ENCODE measurements at places on chromosomes 4 and X.

GRCh38 chrX:122188751-122189150, 995.3 kb upstream of the GRIA3 start:
- no peak for DNase-seq

DNA sequence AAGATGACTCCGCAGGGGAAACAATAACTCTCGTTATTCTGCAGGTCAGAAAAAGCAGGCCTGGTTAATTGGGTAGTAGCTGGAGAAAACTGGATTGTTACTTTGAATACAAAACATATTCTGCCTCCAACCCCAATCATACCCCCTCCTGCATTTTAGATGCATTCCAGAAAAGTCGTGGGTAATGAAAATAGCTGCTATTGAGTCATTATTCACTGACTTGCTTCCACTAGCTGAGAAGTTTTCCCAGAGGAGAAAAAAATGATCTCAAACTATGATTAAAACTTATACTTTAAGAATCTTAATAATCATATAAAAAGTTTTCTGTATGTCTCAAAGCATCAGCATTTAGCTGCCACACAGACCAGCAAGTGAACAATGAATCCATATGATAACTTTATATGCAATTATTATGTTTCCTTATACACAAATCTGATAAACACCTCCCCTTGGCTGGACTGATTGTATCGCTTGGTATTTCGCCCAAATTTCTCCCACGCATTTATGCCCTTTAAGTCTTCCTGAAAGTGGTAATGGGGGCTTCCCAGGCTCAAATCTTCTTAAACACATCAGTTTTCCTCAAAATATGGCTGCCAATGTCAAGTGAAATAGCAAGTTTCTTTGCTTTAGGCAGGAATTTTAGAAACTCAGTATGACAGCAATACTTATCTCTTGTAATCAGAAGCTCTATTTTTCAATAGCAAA, 181.0 kb downstream of the LDB2 start:
- no peak for DNase-seq

GRCh38 chr4:87895964-87896621, 63.3 kb downstream of the MEPE start:
- DNase-seq: no peak

- DNase-seq: no peak
These were observed 6.5 kb downstream of the DCUN1D4 start for GRCh38 chr4:51849430-51849829.

GRCh38 chr4:176077561-176077960, 11.9 kb downstream of the WDR17 start:
- DNase-seq: no peak

DNA sequence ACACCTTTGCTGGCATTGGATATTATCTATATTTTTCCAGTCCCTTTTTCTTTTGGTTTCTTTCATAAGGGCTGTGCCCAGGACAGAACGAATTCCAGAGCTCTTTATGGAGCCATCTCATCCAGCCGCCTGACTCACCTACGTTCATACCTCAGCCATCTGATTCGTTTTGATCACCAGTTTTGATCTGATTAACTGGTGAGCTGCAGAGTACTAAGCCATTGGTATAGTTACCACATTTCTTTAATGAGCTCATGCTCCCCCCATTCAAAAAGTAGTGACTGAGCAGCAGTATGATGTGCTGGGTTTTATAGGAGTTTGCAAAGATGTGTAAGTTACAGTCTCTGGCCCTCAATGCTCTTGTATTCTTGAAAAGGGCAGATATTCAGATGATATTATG, 43.0 kb upstream of the CDKN2AIP start:
- no peak for DNase-seq

DNA sequence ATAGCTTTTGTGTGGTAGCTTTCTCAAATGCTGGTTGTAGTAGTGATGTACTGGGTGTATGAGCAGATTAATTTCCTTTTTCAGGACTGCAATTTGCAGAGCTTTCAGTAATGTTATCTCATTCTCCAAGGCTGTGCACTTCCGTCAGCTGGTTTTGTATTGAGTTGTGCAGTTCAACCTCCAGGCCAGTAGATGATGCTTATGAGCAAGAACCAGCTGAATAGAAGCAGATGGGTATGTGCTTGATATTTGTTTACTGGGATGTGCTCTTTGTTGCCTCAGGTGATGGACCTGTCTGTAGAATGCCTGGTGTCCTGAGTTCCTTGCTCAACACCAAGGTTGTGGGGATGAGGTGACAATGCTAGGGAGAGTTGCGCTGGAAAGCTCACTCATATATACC, 462.8 kb downstream of the PCDH18 start:
- no peak for DNase-seq

GRCh38 chr4:24443200-24443599, 141.2 kb downstream of the DHX15 start:
- DNase-seq: no peak

DNA sequence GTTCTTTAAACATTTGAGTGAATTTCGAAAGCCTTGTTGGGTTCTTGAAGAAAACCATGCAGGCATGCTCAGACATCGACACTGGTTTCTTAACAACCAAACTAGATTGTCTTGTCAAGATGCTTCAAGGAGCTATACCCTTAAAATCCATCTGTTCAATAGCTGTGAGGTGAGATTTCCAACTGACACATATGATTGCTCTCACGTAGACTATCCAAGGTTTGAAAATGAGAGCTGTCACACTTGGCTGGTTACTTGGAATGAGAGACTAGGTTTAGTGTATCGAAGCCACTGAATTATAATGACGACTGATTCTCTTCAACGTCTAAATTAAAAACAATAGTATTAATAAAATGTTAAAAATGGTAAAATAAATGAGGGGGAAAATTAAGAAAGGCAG, 2725.5 kb downstream of the ARAP2 start:
- peak; percentile 1 for DNase-seq

DNA sequence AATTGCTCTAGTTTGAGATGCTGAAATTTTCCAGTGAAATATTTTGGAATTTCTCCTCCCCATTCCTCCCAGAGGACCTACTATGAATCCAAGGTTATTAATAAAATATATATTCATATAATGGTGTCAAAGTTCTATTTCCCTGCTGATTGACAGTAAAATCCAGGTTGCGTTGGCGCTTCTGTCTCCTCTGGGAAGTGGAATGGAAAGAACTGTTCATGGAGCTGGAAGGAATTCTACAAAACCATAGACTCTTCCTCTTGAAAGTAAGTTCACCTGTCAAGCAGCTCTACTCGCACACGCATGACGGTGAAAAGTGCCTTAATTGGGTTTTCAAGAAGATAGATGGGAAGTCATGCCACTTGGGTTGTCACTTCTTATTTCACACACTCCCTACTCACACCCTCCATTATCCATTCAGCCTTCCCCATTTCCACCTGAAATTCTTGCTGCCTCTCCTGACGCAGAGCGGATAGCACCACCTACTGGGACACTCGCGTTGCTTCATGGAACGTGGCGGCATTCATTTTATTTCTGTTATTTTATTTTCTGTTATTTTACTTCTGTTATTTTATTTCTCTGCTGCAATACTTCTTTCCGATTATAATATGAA, 351.6 kb downstream of the NLGN4X start:
- peak; percentile 59 for DNase-seq

GRCh38 chr4:85452058-85452731, 22.8 kb upstream of the ARHGAP24 start:
- DNase-seq: no peak

GRCh38 chr4:89715631-89716030, 121.3 kb downstream of the SNCA start:
- DNase-seq: no peak

- no peak for DNase-seq
These were observed 203.0 kb downstream of the ARAP2 start for GRCh38 chr4:36041340-36041739.

GRCh38 chrX:67544281-67545035, 637 bp downstream of the AR start:
- peak; percentile 58 for DNase-seq

GRCh38 chr4:171186700-171187099, 626.5 kb upstream of the GALNTL6 start:
- DNase-seq: no peak

DNA sequence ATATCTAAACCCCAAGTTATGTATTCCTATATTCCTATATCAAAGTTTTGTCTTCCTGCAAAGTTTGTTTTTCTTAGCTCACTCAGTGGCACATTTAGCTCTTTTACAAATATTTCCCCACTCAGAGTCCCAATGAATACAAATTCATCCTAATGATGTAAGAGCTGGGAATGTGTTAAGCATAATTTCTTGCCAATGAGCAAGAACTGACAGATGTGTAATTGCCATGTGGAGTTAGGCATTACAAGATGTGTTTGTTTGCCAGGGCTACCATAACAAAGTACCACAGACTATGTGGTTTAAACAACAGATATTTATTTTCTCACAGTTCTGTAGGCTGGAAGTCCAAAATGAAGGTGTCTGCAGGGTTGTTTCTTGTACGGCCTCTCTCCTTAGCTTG, 302.1 kb downstream of the KCTD8 start:
- no peak for DNase-seq

GRCh38 chr4:74503580-74503979, 58.6 kb downstream of the AREG start:
- DNase-seq: no peak

DNA sequence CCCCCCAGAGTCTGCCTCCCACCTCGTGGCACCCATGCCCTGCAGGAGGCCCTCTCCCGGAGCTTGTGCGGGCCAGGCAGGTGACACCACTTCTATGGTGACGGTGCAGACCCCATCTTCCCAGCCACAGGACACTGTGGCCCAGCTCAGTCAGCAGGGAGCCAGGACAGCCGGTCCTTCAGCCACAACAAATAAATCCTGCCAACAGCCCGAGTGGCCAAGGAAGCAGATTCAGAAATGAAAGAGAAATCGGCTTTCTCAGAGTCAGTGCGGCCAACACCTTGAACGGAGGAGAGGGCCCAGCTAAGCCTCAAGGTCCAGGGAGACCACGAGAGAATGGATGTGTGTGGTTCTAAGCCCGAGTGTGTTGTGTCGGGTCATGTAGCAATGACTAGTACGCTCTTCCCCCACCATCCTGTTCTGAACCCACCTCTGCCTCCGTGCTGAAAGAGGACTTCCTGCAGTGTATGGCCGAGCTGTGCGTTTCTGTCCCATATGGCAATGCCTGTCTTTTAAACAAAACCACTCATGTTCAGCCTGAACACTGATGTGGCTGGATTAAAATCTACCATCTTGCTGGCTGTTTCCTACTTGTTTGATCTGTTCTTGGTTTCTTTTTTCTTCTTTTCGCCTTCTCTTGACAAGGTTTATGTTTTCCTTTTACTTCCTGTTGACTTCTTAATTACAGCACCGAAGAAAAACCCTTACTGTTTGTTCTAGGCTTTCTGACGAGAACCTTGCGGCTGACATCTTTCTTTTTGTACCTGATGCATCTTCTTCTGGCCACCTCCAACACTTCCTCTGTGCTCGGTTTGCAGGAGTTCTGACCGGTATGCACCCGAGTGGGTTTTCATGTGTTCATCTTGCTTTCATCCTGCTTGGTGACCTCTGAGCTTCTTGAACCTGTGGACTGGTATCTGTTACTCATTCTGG, 53.1 kb downstream of the GAK start:
- DNase-seq: no peak

DNA sequence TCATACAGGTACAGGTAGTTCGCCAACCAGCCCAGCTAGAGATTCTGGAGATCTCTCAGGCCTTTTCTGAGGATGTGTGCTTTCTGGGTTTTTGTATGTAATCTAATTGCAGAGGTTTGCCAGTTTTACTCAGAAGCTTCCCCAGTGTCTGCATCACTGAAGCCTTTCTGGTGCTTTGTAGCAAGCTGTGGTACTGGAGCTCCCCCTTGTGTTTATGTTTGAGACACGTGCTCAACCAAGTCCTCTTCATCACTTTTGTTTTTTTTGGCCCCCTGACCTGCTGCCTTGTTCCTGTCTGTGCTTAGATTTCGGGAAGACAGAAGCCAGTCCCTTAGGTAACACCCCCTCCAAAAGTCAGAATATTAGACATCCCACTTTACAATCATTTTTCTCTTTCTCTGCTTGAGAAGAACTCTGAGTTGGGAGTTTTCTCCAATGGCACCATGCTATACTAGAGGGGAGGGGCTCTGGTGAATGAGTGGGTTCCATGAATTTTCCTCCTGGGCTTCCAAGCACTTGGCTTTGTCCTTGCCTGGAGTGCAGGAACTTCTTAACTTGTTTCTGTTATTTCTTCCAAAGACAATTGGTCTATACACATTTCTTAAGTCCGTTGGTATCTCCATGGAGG, 128.4 kb upstream of the TBC1D9 start:
- peak; percentile 59 for DNase-seq

- DNase-seq: no peak
These were observed 36.3 kb downstream of the PIGG start for GRCh38 chr4:535181-535923.

- DNase-seq: peak; percentile 43
These were observed 3.9 kb downstream of the MTHFD2L start for GRCh38 chr4:74161666-74162450.

DNA sequence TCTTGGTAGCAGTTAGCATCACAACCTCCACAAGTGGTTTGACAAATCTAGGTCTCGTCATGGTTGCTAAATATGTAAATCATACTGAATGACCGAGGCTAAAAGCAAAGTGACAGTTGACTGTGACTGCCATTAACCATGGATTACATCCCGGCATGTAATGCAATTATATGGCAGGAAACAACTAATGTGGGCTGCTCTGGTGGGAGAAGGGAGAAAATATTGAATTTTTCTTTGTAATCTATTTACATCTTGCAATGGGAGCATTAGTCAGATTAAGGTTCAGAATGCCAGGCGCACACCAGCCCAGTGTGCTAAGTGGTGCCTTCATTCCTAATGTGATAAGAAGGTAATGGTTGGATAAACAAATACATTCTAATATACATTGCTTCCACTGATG, 35.8 kb downstream of the UNC5C start:
- DNase-seq: peak; percentile 40

DNA sequence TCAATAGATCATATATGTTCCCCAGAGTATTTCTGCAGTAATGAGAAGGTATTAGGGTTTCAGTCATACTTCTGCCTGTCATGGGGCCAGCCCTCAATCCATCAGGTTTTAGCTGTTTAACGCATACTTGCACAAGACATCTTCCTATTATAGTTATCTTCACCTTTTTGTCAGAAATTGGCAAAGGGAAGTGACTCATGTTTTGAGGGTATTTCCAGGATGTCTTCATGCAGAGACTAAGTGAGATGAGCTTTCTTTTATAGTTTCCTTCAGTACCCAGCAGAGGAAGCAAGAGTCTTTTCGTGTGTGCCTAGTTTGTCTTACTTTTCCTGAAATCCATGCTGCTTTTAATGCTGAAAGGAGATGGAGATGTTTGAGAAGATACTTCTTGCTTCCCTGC, 9.5 kb downstream of the CSTF2 start:
- DNase-seq: no peak

- DNase-seq: no peak
These were observed 10.0 kb upstream of the MTM1 start for GRCh38 chrX:150558424-150558823.

GRCh38 chrX:32501606-32502005, 709.7 kb downstream of the DMD start:
- no peak for DNase-seq

- DNase-seq: no peak
These were observed 44.3 kb downstream of the IGFBP7 start for GRCh38 chr4:57065730-57066482.

- DNase-seq: peak; percentile 3
These were observed 3.4 kb downstream of the TEX13B start for GRCh38 chrX:107978707-107979307.

- DNase-seq: peak; percentile 75
These were observed 201.3 kb upstream of the GNPDA2 start for GRCh38 chr4:44927399-44928380.

- no peak for DNase-seq
These were observed 76.0 kb upstream of the KIT start for GRCh38 chr4:54581807-54582206.
